ENCODE measurements at places on chromosomes 5 and 9.

DNA sequence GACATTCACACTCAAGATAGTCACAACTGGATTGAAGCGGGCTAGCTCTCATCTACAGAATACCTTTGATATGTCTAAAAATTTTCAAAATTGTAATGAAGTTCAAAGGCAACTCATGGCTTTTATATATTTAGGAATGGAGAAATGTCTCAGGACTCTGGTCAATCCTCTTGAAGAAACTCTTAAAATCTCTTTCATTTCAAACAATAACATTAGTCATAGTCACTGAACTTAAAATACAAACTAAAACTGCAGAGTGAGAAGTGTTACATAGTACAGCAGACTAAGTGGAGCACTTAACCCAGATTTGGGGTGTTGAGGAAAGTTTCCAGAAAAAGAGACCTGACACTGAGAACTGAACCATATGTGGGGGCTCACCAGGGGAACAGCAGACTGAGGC lies 20.7 kb downstream of the FANCC start:
- DNase-seq, result no peak

DNA sequence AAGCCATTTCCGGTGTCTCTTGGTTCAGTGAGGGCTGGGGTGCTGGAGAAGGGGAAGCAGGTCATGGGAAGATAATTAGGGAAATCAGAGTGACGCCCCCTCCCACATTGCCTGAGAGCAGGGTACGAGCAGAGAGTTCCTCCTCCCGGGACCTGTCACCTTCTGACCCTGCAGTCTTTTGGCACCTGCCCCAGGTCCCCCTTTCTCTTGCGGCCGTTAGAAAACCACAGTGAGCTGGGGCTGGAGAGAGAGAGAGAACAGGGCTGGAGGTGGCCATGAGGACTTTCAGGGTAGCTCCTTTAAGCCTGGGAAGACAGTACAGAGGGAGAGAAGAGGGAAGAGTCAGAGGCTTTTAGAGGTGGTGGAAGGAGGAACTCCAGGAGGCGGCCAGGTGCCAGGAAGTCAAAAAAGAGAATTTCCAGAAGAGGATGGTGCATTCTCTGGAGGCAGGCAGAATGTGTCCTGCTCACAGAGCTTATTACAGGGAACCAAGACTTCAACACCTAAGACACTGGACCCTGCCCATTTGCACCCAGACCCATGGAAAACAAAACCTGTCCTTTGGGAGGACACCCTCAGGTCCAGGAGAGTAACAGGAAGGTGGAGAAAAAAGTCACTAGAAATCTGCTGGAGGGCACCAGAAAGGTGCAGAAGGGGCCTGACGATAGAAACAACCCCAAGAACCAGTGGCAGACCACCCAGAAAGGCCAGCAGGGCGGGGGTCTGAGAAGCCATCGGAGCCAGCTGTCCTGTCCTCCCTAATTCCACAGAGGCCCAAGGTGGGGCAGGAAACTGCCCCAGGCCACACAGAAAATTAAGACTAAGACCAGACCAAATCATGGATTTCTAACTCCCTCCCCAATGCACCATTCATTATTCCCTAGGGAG lies 6.5 kb upstream of the ACSL6 start:
- DNase-seq, result no peak

- DNase-seq, result no peak
Observed at GRCh38 chr5:94993491-94993890, 291.4 kb downstream of the MCTP1 start.

DNA sequence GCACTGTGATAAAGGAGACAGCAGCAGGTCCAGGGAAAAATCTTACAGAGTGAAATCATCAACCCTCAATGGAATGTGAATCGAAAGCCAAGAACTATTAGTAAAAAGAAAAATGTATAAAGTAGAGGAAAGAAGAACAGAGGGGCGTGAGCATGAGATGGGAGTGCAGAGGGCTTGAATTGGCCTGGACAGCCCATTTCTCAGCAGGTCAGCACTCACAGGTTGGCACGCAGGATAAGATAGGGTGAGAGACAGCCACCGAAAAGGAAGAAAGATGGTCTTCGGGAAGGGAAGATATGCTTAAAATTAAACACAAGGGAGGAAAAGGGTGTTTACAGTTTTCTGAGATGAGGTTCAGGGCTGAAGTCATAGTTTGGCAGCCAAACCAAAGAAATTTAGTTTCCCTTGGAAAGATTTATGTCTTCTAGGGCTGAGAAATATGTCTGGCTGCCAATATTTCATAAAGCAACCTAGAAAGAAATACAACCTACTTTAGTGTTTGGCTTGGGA lies 524.7 kb downstream of the SPATA31D1 start:
- DNase-seq, result peak; percentile 8

GRCh38 chr9:112007575-112008240 lies 111.1 kb downstream of the UGCG start:
- DNase-seq, result no peak

DNA sequence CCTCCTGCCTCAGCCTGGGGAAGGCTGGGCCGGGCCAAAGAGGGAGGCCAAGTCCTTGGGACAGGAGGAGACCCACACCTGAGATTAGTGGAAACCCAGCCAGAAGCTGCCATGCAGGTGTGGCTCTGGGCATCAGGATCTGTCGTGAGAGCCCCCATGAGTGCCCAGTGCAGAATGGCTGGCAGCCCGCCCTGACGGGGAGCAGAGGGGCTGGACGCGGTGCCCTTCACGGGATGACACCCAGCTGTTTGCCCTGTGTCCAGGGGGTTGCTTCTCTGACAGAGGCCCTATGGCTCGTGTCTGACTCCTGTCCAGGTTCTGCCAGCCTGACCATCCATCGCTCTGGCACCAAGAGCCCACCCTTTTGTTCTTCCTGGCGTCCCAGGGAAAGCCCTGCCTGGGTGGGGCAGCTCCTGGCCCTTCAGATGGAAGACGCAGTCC lies 8.5 kb downstream of the DIPK1B start:
- no peak for DNase-seq

- DNase-seq, result no peak
Observed at GRCh38 chr9:134773842-134774241, 106.8 kb upstream of the FCN2 start.

GRCh38 chr9:104980039-104980654 lies 52.2 kb upstream of the ABCA1 start:
- DNase-seq, result no peak

DNA sequence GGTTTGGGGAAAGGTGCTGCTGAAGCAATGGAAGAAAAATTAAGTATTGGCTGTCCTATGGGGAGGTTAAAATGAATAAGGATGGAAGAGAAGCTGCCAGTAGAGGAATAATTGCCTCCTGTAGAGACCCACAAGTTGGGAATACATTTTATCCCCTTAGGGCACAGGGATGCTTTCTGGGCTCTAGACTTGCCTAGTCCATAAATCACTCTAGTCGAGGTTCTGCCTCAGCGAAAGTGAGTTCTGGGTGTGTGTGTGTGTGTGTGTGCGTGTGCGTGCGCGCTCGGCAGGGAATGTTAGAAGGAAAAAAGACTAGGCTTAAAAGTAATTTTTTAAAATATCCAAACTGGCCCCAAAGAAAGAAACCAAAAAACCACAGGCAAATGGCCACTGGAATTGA lies 291.6 kb downstream of the DOCK8 start:
- no peak for DNase-seq

DNA sequence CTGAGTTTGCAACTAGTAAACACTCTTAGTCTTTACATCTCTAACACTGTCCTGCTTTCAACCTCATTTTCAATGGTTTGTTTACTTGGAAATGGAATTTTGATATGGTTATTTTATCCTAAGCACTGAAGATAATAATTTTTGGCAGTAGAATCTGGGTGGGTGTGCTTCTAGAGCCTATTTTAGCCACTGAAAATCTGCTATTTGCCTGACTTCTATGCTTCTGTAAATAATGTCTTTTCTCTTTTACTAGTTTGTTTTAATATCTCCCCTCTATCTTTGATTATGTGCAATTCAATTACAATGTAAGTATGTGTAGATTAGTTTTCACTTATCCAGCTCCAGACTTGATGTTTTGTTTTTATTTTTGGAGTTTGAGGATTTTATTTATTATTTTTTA lies 197.5 kb downstream of the TUSC1 start:
- DNase-seq, result no peak

- no peak for DNase-seq
Observed at GRCh38 chr5:171986772-171987171, 19.7 kb downstream of the FBXW11 start.

- DNase-seq, result no peak
Observed at GRCh38 chr5:13244151-13244550, 700.3 kb downstream of the DNAH5 start.

DNA sequence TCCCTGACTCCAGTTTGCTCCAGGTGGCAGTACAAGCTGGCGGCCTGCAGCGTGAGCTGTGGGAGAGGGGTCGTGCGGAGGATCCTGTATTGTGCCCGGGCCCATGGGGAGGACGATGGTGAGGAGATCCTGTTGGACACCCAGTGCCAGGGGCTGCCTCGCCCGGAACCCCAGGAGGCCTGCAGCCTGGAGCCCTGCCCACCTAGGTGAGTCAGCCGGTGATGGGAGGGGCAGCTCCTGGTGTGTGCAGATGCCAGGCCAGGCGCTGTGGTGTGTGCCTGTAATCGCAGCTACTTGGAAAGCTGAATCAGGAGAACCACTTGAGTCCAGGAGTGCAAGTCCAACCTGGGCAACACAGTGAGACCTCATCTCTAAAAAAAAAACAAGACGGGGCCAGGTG lies 10.0 kb upstream of the CACFD1 start:
- DNase-seq, result no peak

- DNase-seq, result no peak
Observed at GRCh38 chr9:84393266-84393950, 52.9 kb upstream of the SLC28A3 start.

DNA sequence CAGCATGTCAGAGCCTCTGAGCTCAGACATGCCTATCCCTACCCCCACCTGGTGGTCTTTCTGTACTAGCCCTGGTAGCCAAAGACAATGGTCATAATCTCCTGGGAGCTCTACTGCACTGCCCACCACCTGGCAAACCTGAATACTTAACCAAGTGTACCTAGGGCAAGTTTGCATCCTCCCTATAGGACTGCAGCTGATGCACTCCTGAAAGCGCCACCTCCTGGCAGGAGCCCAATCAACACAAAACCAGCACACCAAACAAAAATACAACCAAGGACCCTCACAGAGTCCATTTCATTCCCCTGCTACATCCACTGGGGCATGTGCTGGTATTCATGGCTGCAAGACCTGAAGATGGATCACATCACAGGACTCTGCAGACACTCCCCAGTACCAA lies 14.8 kb upstream of the FAM174A start:
- DNase-seq, result no peak

- no peak for DNase-seq
Observed at GRCh38 chr5:1874348-1874747, 8.4 kb downstream of the IRX4 start.

DNA sequence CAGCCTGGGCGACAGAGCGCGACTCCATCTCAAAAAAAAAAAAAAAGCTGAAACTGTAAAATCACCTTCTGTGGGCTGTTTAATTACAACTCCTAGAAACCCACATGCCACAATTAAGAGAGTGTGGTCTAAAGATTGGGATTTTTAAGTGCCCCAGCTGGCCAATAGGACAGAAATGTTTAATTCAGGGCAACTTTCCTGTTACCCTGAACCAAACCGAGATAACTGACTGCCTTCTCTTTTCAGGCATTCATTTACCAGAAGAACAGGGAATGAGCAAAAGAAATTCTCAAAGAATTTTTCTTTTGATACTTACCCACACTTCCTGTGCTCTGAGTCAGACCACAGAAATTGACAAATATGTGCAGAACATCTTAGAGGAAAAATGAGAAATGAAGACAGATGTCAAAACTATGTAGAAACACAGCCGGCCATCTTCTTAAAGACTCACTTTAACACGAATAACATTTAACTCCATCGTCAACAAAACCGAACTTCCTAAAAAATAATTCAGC lies 221.3 kb upstream of the DAPK1 start:
- peak; percentile 68 for DNase-seq

DNA sequence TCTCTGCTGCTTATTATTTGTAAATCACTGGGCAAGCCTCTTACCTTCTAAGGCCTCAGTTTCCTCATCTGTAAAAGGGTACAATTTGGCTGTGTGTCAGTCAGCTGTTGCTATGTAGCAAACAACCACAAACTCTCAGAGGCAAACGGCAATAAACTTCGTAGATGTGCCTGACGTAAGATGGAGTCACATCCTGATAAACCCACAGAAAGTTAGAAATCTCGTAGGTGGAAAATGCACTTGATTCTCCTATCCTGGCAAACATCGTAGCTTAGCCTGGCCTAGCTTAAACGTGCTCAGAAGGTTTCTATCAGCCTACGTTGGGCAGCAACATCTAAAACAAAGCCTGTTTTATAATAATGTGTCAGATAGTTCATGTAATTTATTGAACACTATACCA lies 35.0 kb upstream of the UNC5A start:
- DNase-seq, result no peak

DNA sequence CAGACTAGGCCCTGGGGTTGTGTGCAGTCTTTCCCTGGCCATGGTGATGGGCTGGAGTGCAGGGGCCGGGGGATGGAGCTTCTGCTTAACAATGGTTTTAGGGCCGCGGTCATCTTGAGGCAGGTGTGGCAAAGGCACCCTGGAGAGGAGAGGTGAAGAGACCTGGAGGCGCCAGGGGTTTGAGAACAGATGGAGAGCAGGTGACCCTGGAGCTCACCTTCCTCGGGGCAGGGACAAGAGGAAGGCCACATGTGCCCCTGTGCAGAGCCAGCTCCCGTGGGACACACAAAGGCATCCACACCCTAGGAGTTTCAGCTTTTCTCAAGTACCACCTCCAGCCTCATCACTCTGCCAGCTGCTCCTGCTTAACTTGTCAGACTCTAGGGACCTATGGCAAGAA lies 46.4 kb upstream of the SH3GL2 start:
- no peak for DNase-seq

DNA sequence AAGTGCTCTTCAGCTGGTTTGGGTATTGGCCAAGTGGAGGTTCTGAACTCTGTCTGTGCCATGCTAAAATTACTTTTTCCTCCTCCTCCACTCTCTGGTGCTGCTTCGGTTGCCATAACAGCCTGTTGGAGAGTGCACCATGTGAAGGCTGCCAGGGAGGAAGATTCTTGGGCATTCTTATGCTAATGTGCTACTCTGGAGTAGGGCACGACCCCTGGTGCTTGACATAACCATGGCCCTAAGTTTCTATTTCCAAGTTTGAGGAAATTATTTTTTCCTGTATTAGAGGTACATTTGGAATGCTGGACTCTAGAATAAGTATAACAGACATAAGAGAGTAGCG lies 111.6 kb downstream of the ARHGAP26 start:
- DNase-seq, result no peak

GRCh38 chr5:68432682-68433081 lies 217.1 kb downstream of the PIK3R1 start:
- no peak for DNase-seq

Measured in hepatic stellate cell (primary cell).